ENCODE measurements at places on chromosomes 16 and 17. TPM values are rescaled to one million over a fixed set of nuclear protein-coding genes. Genes with fewer than 3 reads are reported as not detected.

The KRTAP16-1 gene
- not detected for total RNA-seq

The STH gene
- not detected for total RNA-seq

The MT1G gene
- 24.5 TPM for total RNA-seq

The WDR90 gene
- total RNA-seq: 111 TPM

The SLC13A2 gene
- not detected for total RNA-seq

The RAB11FIP4 gene
- 26.4 TPM for total RNA-seq

The CD300E gene
- total RNA-seq: not detected

The ENPP7 gene
- 0.09 TPM for total RNA-seq

The WNT3 gene
- 0.05 TPM for total RNA-seq

The RRAD gene
- total RNA-seq: 1.3 TPM

DNA sequence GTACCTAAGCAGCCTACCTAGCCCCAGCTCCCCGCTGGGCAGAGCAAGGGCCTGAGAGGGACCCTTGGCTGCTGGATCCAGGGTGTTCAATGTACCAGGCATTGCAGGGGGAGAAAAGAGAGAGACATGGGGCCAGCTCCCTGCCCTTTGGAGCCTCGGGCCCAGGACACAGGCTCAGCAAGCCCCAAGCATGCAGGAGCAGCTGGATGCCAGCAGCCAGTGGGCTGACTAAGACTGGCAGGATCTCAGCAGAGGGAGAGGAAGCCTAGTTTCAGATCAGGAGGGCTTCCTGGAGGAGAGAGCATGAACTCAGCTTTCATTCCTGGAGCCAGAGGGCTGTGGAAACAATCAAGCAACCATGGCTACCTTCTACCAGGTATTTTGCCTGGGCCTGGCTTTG is 82.0 kb upstream of the NKD1 start:
- no peak for DNase-seq

DNA sequence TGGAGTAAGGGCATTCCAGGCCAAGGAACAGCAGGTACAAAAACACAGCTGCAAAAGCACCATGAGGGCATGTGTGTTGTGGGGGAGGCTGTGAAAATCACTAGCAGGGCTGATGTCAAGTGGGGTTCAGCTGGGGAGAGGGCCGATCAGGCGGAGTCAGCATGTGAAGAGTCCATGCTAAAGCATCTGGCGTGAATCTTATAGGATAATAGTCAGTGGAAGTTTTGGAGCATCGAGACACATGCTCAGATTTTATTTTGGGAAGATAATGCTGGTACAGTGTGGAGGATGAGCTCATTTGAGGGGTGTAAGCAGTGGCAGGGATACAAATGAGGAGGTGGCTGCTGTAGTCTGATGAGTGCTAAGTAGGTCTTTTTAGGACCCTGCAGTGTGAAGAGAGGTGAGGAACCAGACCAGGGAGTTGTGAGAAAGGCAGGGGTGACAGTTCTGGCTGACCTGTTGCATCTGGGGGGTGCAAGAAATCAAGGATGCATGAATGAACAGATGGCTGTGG is 30.3 kb downstream of the MMD start:
- DNase-seq: no peak

GRCh38 chr17:31926100-31926729 is 10.6 kb upstream of the SUZ12 start:
- no peak for DNase-seq

GRCh38 chr16:2295056-2295798 is 27.3 kb upstream of the RNPS1 start:
- no peak for DNase-seq

DNA sequence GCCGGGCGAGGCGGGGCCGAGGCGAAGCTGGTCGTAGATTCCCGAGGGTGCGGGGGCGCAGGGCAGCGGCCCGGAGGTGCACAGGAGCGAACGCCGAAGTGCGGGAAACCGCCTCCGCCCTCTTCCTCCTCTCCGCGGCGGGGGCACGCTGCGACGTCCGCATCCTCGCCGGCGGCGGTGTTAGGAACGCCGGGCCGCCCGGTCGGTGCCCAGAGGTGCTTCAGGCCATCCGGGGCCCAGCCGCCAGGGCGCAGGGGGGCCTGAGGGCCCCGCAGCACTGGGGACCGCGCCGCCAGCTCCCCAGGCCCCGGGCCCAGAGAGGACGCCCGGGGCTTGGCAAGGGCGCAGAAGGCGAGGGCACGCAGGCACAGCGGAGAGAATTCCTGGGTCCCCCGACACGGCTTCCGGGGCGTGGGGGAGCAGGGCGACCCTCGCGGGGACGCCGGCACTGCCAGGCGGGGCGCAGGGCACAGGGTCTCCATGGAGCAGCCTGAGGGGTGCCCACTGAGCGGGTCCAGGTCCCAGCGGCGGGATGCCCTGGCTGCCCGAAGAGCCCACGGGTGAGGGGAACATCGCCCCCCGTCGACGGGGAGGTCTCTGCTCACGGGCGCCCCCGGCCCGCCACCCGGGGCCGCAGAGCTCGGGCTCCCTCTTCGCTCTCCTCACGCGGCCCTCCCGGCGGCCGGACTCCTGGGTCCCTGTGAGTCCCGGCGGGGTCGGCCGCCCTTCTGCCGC is 576 bp downstream of the EPOP start:
- DNase-seq: peak; percentile 83

GRCh38 chr17:49067163-49067562 is 65.4 kb upstream of the B4GALNT2 start:
- DNase-seq: no peak

DNA sequence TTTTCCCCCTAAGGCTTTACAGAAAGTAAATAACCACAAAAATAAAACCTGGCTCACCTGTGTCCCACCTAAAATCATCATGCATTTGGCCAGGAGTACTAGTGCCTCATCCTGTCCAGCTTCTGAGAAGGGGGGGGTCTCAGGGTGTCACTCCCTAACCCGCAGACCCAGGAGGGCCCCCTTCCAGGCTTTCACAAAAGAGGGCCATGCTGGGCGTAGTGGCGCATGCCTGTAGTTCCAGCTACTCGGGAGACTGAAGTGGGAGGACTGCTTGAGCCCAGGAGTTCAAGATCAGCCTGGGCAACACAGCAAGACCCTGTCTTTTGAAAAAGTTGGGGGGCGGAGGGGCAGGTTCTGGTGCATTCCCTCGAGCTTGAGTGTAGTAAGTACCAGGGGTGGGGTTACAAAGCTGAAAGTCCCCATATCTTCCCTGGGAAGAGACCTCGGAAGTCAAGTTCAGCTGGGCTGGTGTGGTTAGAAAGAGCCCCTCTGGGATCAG is 259.3 kb downstream of the PARN start:
- DNase-seq: no peak

GRCh38 chr17:82810644-82811430 is 29.0 kb downstream of the ZNF750 start:
- DNase-seq: no peak

- peak; percentile 64 for DNase-seq
These were observed 6.8 kb upstream of the ITGAD start for GRCh38 chr16:31386157-31386984.

DNA sequence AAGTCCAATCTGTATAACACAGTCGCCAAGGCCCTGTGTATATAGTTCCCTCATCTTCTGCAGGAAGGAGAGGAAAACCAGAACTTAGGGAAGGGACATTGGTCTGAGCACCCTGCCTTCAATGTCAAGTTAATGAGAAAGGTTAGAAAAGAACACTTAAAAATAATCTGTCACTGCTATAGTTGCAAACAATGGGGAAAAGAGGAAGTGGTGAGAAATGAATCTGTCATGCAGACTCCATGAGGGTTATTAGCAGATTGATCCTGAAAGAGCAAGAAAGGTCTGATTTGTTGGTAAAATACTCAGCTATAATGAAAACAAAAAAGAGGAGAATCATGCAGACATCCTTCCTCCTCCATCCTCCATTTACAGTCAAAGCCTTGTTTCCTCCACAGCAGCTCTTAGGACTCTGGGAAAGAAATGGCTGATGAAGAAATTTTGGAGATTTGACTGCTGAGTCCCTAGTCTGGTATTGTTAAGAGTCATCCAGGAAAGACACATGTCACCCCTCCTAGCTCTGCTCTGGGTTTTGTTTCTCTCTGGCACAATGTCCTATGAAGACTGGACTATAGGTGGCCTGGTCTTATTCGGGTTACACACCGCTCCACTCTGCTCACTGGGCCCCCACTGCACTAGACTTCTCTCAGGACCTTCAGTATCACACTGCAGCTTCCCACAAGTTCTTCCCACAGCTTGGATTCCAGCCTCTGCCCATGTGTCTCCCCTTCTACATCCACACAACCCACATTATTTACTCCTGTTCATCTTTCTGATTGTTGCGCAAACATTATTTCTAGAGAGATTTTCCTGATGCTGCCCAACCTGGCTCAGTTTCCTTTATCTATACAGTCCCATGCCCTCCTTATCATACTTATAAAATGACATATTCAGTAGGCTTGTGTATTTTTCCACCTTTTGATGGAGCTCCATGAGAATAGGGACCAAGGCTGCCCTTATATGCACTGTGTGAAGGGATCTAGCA is 56.5 kb upstream of the XYLT1 start:
- DNase-seq: no peak

- DNase-seq: no peak
These were observed 13.1 kb upstream of the TRAP1 start for GRCh38 chr16:3730161-3731125.

DNA sequence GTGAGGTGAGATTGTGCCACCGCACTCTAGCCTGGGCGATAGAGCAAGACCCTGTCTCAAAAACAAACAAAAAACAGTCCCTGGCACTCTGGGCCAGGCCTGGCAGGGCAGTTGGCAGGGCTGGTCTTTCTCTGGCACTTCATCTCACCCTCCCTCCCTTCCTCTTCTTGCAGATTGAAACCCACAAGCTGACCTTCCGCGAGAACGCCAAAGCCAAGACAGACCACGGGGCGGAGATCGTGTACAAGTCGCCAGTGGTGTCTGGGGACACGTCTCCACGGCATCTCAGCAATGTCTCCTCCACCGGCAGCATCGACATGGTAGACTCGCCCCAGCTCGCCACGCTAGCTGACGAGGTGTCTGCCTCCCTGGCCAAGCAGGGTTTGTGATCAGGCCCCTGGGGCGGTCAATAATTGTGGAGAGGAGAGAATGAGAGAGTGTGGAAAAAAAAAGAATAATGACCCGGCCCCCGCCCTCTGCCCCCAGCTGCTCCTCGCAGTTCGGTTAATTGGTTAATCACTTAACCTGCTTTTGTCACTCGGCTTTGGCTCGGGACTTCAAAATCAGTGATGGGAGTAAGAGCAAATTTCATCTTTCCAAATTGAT is 24.8 kb downstream of the STH start:
- DNase-seq: no peak

- DNase-seq: peak; percentile 77
These were observed 121.2 kb upstream of the CHMP6 start for GRCh38 chr17:80870401-80870800.

DNA sequence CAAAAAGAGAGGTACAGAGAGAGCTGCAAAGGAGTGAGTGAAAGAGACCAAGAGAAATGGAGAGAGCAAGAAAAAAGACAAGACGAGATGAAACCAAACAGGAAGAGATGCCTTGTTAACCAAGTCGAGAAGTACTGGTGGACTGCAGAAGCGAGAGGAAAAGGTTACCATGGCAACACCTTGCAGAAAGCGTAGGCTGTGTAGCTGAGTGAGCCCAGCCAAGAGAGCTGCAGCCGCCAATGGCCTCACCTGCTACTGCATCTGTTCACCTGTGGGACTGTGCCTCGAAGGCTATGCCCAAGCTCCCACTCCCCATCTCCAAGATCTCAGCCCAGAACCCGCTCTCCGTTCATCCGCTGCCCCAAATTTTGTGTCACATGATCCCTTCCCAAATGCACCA is 161.3 kb downstream of the SLC39A11 start:
- DNase-seq: peak; percentile 72

GRCh38 chr17:10354651-10355050 is 18.2 kb downstream of the MYH13 start:
- no peak for DNase-seq

GRCh38 chr16:10817963-10818941 is at the start of gene TVP23A:
Gene TVP23A, minus strand, starts transcription at chr16:10818794. Its CDS starts 301 bp downstream, at chr16:10818493.
- no peak for DNase-seq

- no peak for DNase-seq
These were observed 77.8 kb upstream of the HS3ST4 start for GRCh38 chr16:25613931-25614330.

GRCh38 chr17:82232322-82232820 is 3.5 kb downstream of the SLC16A3 start:
- DNase-seq: peak; percentile 62

DNA sequence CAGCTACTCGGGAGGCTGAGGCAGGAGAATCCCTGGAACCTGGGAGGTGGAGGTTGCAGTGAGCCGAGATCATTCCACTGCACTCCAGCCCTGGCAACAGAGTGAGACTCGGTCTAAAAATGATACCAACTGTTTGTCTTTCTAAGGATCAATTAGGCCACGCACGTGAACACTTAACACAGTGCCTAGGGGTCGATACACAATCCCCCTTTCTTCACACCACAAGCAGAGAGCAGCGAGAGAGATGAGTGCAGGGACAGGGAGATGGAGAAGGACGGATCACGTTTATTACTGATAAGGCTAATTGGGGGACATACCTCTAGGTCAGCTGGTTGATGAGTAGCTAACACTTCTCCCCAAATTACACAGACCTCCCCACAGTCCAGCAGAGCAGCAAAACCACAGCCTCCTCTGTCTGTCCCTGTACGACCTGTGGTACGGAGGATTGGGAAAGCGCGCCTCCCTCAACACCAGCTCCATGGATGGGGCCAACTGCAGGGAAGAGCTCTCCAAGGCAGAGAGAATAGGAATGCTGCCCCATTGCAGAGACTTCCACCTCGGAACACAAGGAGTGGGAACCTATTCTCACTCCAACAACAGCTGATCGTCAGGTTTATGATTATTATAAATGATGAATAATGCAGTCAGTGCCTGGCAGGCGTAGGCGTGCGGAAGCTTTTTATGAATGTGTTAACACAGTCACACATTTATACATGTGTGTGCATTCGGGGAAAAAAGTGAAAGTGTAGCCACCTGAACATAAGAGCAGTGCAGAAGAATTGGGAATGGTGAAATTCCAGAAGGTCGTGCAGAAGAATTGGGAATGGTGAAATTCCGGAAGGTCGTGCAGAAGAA is 155.1 kb downstream of the C16orf95 start:
- DNase-seq: peak; percentile 59

DNA sequence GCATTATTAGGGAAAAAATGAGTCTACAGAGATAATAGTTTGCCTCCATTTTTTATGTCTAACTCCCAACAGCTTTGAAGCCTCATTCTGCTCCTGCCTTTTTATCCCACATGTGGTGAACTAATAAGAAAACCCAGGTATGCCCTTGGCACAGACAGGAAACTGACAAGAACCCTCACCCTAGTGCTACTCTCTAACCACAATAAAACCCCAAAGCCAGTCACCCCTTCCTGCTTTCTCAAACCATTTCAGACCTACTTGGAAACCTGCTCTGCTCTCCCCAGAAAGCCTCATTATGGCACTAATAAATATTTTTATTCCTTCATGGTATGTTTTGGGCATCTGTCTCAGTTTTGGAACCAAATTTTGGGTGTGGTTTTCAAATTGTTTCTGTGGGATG is 3.9 kb upstream of the MARVELD3 start:
- DNase-seq: peak; percentile 60

GRCh38 chr17:2347805-2348685 is 10.7 kb downstream of the SGSM2 start:
- DNase-seq: no peak

GRCh38 chr17:28369684-28370034 is 448 bp downstream of the VTN start:
- no peak for DNase-seq

All from activated CD4-positive, alpha-beta T cell treated with anti-CD3 and anti-CD28 coated beads, Interleukin-2, amount 10 ng/mL, durations not matched to agents 24 days and 14 days (primary cell).